ENCODE measurements at places on chromosomes 2 and 18. TPM values are rescaled to one million over a fixed set of nuclear protein-coding genes. Genes with fewer than 3 reads are reported as not detected.
A peak's percentile ranks its signal among the peaks of the same experiment; 100 is the strongest.

The CLEC4F gene
- 0.15 TPM for total RNA-seq

The LOXHD1 gene
- 1.5 TPM for total RNA-seq

The DUSP19 gene
- total RNA-seq = 1.6 TPM

The LYG2 gene
- total RNA-seq = not detected

The TBR1 gene
- not detected for total RNA-seq

The DES gene
- total RNA-seq = not detected

The DIPK1C gene
- not detected for total RNA-seq

The FOXD4L1 gene
- not detected for total RNA-seq

The VWC2L gene
- total RNA-seq = not detected

The MAL gene
- total RNA-seq = 127 TPM

The NEUROD1 gene
- total RNA-seq = not detected

The ZAP70 gene
- total RNA-seq = 439 TPM

GRCh38 chr2:69966496-69966895 is 5.1 kb upstream of the ASPRV1 start:
- no peaks in the 10 kb centered on the region for H3K27me3 ChIP-seq
- no peak overlapping the region for H3K4me3 ChIP-seq
- H3K27ac ChIP-seq = no peak overlapping the region
- H3K4me1 ChIP-seq = peaks cover 2% of the 10 kb centered on the region
- DNase-seq = no peak
- no peaks in the 10 kb centered on the region for H3K36me3 ChIP-seq

GRCh38 chr2:237022533-237022932 is 63.2 kb upstream of the COPS8 start:
- H3K27ac ChIP-seq = no peak overlapping the region
- DNase-seq = no peak
- H3K4me1 ChIP-seq = peaks cover 5% of the 10 kb centered on the region
- H3K36me3 ChIP-seq = peaks cover 3% of the 10 kb centered on the region

- H3K4me1 ChIP-seq = peaks cover 6% of the 10 kb centered on the region
- no peaks in the 10 kb centered on the region for H3K36me3 ChIP-seq
- no peak for DNase-seq
- H3K4me3 ChIP-seq = no peak overlapping the region
- no peaks in the 10 kb centered on the region for H3K27me3 ChIP-seq
These were observed 833.7 kb upstream of the CHAC2 start for GRCh38 chr2:52933878-52934277.

- peaks cover 25% of the 10 kb centered on the region for H3K4me1 ChIP-seq
- H3K4me3 ChIP-seq = peak overlapping the region; percentile 75
- no peaks in the 10 kb centered on the region for H3K27me3 ChIP-seq
- no peaks in the 10 kb centered on the region for H3K36me3 ChIP-seq
These were observed 5.6 kb upstream of the GPR17 start for GRCh38 chr2:127640082-127641072.

DNA sequence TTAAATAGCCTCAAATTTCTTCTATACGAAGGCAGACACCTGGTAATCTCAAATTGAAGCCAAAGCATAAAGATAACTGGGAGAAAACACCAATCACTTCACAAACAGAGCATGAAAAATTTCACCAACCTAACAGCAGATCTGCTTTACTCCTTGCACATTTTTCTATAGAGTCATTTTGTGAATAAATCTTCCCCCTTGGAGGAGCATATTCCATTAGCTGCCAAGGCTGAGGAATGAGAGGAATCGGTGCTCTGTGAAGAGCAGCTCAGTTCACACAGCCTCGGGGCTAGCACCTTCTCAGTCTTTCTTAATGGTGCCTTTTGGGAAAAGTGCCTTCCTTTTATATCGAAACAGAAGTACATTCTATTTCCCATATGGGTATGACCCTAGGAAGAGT is 1313.7 kb upstream of the NRXN1 start:
- no peak overlapping the region for H3K27ac ChIP-seq
- DNase-seq = no peak
- no peaks in the 10 kb centered on the region for H3K4me1 ChIP-seq
- H3K4me3 ChIP-seq = no peak overlapping the region
- H3K36me3 ChIP-seq = no peaks in the 10 kb centered on the region

GRCh38 chr18:36330435-36331052 is 33.0 kb downstream of the FHOD3 start:
- no peak overlapping the region for H3K4me3 ChIP-seq
- H3K27me3 ChIP-seq = peaks cover 43% of the 10 kb centered on the region
- H3K36me3 ChIP-seq = no peaks in the 10 kb centered on the region
- peaks cover 2% of the 10 kb centered on the region for H3K4me1 ChIP-seq
- DNase-seq = no peak

- H3K4me1 ChIP-seq = peaks cover 10% of the 10 kb centered on the region
- peaks cover 4% of the 10 kb centered on the region for H3K27me3 ChIP-seq
- H3K36me3 ChIP-seq = no peaks in the 10 kb centered on the region
- no peak overlapping the region for H3K27ac ChIP-seq
- no peak for DNase-seq
These were observed 61.8 kb downstream of the ACAA2 start for GRCh38 chr18:49751427-49752094.

GRCh38 chr2:211498551-211499205 is 942.3 kb downstream of the CPS1 start:
- no peaks in the 10 kb centered on the region for H3K27me3 ChIP-seq
- no peaks in the 10 kb centered on the region for H3K4me1 ChIP-seq
- no peak for DNase-seq
- no peaks in the 10 kb centered on the region for H3K36me3 ChIP-seq
- no peak overlapping the region for H3K27ac ChIP-seq

DNA sequence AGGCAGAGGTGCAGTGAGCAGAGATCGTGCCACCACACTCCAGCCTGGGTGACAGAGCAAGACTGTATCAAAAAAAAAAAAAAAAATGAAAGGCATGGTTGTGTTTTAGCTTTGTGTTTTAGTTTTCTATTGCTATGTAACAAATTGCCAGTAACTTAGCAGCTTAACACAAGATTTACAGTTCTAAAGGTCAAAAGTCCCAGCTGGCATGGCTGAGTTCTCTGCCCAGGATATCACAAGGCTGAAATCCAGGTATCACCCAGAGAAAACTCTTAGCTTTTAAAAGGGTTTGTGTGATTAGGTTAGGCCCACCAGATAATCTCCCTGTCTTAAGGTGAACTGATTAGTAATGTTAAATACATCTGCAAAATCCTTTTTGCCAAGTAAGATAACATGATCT is 107.7 kb upstream of the YPEL5 start:
- H3K4me3 ChIP-seq = no peak overlapping the region
- no peak overlapping the region for H3K27ac ChIP-seq
- no peaks in the 10 kb centered on the region for H3K36me3 ChIP-seq

DNA sequence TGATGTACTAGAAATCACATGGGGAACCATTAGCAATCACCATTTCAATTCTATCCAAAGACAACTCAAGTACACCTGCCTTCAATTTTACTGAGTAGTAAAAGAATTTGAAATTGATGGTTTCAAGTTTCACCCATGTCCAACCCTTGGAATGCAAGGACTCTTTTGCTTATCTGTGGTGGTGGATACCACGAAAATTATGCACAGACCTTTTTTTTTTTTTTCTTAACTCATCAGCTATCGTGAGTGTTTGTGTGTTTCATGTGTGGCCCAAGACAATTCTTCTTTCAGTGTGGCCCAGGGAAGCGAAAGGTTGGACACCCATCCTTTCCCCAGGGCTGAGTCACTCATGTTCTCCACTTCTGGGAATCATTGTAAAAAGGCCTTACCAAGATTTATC is 23.1 kb downstream of the ID2 start:
- no peak overlapping the region for H3K4me3 ChIP-seq
- no peak for DNase-seq
- H3K27ac ChIP-seq = no peak overlapping the region
- no peaks in the 10 kb centered on the region for H3K4me1 ChIP-seq
- H3K27me3 ChIP-seq = peaks cover 15% of the 10 kb centered on the region

GRCh38 chr2:1970341-1970740 is 226.0 kb upstream of the PXDN start:
- H3K4me3 ChIP-seq = no peak overlapping the region
- no peak overlapping the region for H3K27ac ChIP-seq
- peaks cover 6% of the 10 kb centered on the region for H3K27me3 ChIP-seq
- H3K36me3 ChIP-seq = no peaks in the 10 kb centered on the region

GRCh38 chr18:23053776-23054457 is 81.4 kb upstream of the CABLES1 start:
- H3K27ac ChIP-seq = no peak overlapping the region
- no peak for DNase-seq
- H3K36me3 ChIP-seq = no peaks in the 10 kb centered on the region
- peak overlapping the region; percentile 21 for H3K4me3 ChIP-seq

DNA sequence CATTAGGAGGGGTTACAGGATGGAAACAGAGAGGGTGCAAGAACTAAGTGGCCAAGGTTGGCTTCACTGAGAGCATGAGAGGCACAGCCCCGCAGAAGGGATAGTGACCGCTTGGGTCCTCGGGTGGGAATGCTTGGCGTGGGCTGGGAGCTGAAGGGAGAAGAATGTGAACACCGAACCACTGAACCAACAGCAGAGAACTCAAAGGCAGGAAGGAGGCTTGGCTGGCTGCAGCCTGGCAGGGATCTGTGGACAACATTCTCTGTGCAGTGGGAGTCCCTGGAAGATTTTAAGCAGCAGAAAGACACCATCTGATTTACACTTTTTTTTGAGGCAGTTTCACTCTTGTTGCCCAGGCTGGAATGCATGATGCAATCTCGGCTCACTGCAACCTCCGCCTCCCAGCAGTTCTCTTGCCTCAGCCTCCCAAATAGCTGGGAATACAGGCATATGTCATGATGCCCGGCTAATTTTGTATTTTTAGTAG is 33.9 kb downstream of the SOWAHC start:
- no peaks in the 10 kb centered on the region for H3K36me3 ChIP-seq
- no peak for DNase-seq
- H3K27ac ChIP-seq = no peak overlapping the region
- H3K4me3 ChIP-seq = no peak overlapping the region
- peaks cover 2% of the 10 kb centered on the region for H3K4me1 ChIP-seq
- peaks cover 33% of the 10 kb centered on the region for H3K27me3 ChIP-seq

DNA sequence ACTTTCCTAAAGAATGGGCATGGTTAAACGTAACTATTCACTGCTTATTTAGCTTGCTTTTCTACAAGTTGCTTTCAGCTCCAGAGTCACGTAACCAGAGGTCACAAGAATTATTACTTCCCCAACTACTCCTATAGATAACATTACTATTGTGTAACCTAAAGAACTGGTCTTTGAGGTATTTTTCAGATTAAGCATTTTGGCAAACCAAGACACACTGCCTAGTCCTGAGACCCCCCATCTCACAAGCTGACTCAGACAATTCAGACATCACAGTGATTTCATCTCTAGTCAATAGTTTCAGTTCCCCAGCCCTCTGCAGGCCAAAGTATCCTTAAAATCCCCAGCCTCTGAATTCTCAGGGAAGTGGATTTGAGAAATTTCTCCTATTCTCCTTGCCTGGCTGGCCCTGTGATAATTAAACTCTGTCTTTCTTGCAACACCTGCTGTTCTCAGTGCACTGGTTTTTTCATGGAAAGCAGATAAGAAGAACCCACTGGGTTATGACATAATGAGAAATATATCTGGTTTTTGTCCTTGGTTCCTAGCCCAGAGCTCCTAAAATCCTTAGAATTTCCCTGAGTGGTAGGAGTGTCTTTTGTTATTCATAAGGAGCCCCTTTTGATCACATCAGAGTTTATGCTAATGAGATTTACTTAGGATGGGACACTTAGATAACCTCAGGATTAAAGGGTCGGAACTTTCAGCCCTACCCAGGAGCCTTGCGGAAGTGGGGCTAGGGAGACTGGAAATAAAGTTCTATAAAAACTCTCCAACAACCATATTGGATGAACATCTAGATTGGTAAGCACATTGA is 1310.8 kb upstream of the CHAC2 start:
- no peaks in the 10 kb centered on the region for H3K27me3 ChIP-seq
- H3K27ac ChIP-seq = no peak overlapping the region
- H3K36me3 ChIP-seq = no peaks in the 10 kb centered on the region
- no peaks in the 10 kb centered on the region for H3K4me1 ChIP-seq
- no peak overlapping the region for H3K4me3 ChIP-seq

GRCh38 chr18:25038261-25038660 is 313.7 kb downstream of the ZNF521 start:
- no peaks in the 10 kb centered on the region for H3K36me3 ChIP-seq
- H3K4me3 ChIP-seq = no peak overlapping the region
- no peak overlapping the region for H3K27ac ChIP-seq
- H3K4me1 ChIP-seq = no peaks in the 10 kb centered on the region

- no peak overlapping the region for H3K27ac ChIP-seq
- peaks cover 2% of the 10 kb centered on the region for H3K4me1 ChIP-seq
- DNase-seq = no peak
- no peak overlapping the region for H3K4me3 ChIP-seq
- H3K36me3 ChIP-seq = no peaks in the 10 kb centered on the region
- peaks cover 51% of the 10 kb centered on the region for H3K27me3 ChIP-seq
These were observed 2.3 kb downstream of the TM4SF20 start for GRCh38 chr2:227376656-227377396.

DNA sequence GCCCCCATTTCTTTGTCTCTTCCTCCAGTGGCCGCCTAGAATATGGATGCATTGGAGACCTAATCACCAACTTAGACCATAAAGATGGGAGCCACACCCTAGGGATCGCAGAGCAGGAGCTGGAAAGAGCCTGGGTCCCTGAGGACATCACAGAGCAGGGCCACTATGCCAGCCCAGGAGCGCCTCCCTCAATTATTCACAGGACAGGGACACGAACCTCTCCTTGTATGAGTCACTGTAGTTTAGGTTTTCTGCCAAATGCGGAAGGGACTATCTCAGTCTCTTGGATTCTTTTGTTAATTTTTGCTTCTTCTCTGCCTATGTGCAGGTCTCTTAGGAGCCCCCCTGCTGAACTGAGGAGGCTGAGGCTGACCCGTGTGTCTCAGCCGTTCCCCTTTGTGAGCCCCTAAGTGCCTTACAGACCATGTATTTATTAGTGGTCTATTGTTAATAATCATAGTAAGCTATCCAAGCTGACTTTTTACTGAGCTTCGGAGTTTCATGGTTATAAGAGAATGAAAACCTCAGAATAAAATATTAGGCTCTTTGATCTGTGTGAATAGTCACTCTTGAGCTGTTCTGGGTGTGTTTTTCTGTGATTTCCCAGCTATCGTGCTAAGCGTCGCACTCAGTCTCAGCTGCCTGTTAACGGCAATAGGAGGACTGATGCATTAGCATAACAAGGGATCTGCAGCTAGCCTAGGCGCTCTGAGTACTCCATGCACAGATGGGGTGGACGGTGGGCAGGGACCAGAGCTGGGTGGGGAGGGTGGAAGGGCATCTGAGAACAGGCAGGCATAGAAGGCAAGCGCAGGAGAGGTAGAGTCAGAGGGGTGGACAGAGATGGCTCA is 12.7 kb upstream of the PTPN4 start:
- H3K27me3 ChIP-seq = peaks cover 18% of the 10 kb centered on the region
- no peak for DNase-seq
- H3K4me1 ChIP-seq = peaks cover 8% of the 10 kb centered on the region
- H3K27ac ChIP-seq = no peak overlapping the region
